Hematopoietic multipotent progenitor cell (in vitro differentiated cells): ENCODE measurements at places on chromosomes 3 and 15.

GRCh38 chr3:185900228-185900627 lies 37.6 kb downstream of the TRA2B start:
- DNase-seq, result no peak

- DNase-seq, result peak; percentile 72
Observed at GRCh38 chr15:74790080-74790916, 8.4 kb downstream of the CSK start.

GRCh38 chr15:52124270-52124880 lies 11.8 kb upstream of the BCL2L10 start:
- DNase-seq, result no peak

- DNase-seq, result no peak
Observed at GRCh38 chr3:132486099-132486498, 68.8 kb downstream of the DNAJC13 start.

GRCh38 chr15:70356919-70357318 lies 259.2 kb upstream of the TLE3 start:
- DNase-seq, result no peak

DNA sequence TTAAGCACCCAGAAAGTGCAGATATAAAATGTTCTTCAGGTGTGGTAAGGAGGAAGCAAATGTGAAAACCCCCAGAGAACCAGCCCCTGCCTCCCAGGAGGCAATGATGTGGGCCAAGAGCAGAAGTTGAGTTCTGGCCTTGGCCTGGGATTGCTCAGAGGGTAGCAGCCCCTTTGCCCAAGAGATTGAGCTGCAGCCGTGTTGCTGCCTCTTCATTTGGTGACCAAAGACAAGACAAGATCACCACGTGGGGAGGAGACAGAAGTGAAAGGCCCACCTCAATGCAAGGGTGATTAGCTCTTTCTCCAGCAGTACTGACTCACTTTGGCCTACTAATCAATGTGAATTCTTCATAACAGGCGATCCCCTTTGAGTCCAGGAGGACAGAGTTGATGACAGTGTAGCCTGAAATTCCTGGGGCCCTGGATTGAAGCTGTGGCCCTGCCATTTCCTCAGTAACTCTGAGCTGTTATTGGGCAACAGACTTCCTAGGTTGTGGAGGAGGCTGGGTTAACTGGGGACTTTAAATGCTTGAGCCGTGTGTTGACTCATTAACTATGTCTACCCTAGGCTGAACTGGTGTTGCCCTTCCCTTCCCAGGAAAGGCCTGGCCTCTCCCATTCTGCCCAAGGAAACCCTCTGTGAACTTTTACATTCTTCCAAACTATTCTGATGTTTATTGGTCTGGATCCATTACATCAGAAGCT lies 86.5 kb downstream of the ST6GAL1 start:
- no peak for DNase-seq

GRCh38 chr15:67758619-67759300 lies 66.5 kb upstream of the SKOR1 start:
- DNase-seq, result no peak

DNA sequence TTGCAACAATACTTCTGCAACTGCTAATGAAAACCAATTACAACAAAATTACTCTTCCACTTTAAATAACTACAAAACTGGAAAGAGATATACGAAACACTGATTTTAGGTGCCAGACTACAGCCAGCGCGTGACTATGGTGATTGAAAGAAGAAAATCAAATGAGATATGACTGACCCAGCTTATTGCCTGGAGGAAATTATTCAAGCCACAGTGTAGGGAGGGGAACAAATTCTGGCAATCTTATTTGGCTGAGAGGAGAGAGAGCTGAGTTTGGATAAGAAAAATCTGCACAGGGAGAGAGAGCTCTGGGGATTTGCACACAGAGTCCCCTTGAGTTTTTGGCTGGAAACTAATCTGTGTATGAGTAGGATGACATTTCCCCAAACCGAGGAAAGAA lies 470.3 kb upstream of the FRG2C start:
- DNase-seq, result no peak

DNA sequence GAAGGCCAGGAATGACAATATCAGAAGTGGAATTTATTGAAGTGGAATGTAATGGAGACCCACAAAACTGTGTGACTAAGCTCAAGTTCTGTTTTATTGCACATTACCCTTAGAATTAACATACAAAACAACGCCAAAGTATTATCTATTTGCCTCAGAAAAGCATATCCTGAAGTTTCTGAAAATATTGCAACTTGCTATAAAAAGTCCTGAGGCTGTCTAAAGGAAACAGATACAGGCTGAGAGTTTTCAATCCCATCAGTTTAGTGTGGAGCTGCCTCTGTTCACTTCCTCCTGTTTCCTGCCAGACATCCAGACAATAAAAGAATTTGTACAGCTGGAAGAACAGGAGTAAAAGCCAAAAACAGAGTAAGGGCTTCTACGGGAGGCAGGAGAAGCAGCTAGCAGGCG lies 108.8 kb downstream of the FBN1 start:
- DNase-seq, result no peak

GRCh38 chr3:111735243-111735758 lies 123.8 kb upstream of the PHLDB2 start:
- DNase-seq, result no peak

DNA sequence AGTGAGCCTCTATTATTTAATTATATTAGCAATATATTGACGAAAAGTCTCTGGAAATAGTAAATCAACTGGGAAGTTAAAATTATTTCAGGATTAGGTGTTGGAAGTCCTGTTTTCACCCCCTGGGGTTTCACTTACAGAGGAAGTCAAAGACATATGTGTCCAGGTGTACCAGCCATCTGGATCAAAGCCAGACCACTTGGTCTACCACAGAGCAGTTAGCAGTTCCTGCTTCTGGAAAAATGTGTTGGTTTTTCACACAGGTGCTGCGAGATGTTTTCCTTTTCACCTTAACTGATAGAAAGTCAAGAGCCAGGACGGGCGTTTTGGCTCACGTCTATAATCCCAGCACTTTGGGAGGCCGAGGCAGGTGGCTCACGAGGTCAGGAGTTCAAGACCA lies 13.1 kb downstream of the MME start:
- DNase-seq, result no peak

- DNase-seq, result no peak
Observed at GRCh38 chr15:67501836-67502461, 19.0 kb upstream of the C15orf61 start.
